ENCODE measurements at places on chromosomes 3 and 15.

DNA sequence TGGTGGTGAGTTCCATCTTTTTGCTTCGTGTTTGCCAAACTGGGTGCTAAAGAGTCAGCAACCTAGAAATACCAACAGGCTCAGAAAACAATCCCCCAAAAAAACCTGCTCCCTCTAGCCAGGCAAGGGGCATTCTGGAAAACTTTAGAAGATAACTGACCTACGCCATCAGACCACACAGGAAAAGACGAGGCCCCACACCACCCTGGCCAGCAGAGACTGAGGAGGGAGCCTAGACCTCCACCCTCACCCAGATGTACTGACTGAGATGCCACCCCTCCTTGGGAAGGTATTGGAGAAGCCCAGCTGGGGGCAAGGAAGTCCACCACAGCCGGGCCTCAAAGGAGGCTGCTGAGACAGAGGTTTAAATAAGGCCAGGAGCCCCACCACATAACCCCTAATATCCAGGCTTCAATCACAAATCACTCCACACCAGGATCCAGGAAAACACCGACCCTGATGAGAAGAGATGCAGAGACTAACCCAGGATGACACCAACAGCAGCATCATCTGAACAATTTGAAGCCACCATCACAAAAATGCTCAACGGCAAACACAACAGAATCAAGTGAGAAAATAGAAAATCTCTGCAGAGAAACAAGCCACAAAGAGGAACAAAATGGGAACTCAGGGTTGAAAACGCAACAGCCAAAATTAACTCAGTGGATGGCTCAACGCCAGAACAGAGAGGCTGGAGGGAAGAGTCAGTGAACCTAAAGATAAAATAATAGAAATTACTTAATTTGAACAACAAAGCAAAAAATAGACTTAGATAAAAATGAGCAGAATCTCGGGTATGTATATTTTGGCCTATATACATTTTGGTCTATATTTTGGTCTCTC lies 61.0 kb downstream of the TPRA1 start:
- no peak for DNase-seq

DNA sequence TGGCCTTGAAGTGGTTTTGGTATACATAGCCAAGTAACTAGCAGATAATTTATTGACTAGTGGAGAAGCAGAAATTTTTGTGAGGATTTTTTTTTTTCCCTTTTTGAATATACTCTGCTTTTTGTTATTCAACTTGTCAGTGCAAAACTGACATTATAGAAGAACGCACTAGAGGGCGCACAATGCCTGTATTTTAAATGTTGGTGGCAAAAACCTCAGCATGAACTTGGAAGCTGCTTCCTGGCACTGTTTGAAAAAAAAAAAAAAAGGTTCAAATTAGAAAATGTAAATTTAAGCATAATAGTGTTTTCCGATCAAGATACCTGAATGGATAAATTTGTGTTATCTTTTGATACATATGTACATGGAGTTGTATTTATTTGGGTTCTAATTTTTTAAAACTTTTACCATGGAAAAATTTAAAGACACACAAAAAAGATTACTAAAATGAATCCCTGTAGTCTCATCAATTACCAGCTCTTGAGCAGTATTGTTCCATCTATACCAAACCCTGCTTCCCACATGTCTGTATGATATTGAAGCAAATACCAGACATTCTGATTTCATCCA lies 56.0 kb downstream of the SLC25A26 start:
- DNase-seq: peak; percentile 24

GRCh38 chr3:52537165-52537620 lies 788 bp downstream of the UQCC5 start:
- no peak for DNase-seq

DNA sequence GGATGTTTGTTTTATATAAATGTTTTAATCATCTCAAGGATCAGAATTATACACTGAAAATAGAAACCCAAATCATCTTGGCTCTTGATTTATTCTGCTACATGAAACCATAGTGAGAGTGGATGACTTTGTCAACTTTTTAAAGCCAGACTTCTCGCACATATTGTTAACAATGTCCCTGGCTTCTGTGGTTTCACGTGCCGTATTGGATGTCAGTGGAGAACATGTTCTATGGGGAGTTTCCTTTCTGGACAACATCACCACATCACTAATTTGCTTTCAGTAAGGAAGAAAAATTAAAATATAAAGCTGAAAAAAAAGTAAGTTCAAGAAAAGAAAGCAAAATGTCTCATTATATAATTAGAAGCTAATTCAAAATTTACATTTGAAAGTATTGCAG lies 297.1 kb upstream of the MME start:
- no peak for DNase-seq

GRCh38 chr3:13484851-13485590 lies 4.9 kb downstream of the HDAC11 start:
- DNase-seq: no peak

GRCh38 chr3:184332370-184333090 lies 4.9 kb upstream of the FAM131A start:
- no peak for DNase-seq

DNA sequence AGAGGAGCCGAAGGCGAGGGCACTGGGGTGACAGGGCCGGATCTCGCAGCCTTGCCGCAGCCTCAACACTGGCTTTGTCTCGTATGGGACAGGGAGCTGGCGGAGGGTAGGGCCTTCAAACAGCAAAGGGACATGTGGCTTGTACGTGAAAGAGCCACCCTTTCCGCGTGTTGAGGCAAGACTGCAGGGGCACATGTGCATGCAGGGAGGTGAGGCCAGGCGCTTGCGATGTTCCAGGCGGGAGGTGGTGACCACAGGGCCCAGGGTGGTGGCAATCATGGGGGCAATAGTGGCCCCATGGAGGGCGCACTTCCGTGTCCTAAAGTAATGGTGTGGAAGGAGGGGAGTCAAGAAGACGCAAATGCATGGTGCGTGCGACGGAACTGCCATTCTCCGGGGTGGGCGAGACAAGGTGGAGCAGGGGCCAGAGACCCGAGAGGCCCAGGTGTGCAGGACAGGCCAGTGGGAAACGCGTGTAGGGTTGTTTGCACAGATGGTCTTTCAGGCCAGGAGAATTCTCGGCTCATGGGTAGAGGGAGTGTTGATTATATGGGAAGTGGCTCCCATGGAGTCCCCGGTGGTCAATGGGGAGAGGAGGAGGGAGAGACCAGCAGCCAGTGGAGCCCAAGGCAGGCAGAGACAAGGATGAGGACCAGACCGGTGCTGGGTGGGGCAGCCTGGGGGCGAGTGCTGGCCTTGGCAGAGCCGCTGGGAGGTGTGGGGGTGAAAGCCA lies 45.8 kb upstream of the PCSK6 start:
- DNase-seq: no peak

DNA sequence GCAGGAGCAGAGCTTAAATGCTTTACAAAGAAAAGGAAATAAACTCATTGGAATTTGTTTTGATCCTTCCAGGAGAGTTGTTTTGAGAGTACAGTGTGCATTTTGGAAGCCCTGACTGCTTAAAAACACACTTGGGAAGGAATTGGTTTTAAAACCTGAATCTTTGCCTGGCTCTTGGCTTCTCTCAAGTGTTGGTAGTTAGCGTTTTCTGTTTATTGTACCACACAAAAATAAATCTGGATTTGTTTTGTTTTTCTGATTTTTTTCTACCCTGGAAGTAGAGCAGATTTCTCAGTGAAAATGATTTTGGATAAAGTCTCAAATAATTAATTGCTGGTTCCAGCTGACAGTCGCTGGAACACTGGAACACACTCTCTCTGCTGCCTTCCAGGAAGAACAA lies 90.6 kb downstream of the CHST2 start:
- no peak for DNase-seq

DNA sequence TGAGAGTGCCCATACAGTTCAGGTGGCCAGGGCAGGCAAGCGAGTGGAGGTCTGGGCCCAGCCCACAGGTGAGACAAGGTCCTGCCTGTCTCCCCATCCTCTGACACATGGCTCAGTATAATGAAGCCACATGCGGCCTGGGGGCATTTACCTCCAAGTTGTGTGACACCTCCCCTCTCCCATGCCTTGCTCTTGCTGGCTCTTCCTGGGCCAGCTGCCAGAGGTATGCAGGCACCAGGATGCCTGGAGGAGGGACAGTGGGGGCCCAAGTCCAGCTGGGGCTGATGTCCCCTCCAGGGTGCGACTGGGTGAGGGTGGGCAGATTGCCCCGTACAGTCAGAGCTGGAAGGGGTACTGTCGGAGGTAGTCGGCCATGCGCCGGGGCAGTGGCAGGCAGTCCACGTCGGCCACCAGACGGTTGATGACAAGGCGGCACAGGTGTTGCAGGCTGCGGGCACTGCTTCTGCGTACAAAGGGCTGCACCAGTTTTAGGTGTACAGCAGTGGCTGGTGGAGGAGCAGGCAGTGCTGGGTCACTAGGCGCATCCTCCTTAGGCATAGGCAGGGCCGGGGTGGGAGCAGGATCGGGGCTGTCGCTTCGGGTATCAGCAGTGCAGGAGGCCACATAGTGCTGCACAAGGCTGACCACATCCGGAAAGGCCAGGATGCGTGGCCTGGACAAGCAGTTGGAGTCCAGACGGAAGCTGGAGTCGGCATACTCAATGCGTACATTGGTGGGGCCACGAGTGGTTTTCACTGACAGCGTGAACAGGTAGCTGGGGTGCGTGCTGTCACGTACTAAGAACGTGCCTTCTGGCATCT lies 4.1 kb downstream of the CISH start:
- no peak for DNase-seq

GRCh38 chr3:54888873-54889272 lies 39.0 kb downstream of the LRTM1 start:
- DNase-seq: no peak

- no peak for DNase-seq
These were observed 78.2 kb downstream of the TAFA4 start for GRCh38 chr3:68854170-68854569.

GRCh38 chr3:72274493-72275330 lies 489.8 kb upstream of the PROK2 start:
- no peak for DNase-seq

- no peak for DNase-seq
These were observed 897.3 kb downstream of the TUSC7 start for GRCh38 chr3:117606866-117607265.

- DNase-seq: no peak
These were observed 179.4 kb downstream of the CHST2 start for GRCh38 chr3:143298886-143299535.

DNA sequence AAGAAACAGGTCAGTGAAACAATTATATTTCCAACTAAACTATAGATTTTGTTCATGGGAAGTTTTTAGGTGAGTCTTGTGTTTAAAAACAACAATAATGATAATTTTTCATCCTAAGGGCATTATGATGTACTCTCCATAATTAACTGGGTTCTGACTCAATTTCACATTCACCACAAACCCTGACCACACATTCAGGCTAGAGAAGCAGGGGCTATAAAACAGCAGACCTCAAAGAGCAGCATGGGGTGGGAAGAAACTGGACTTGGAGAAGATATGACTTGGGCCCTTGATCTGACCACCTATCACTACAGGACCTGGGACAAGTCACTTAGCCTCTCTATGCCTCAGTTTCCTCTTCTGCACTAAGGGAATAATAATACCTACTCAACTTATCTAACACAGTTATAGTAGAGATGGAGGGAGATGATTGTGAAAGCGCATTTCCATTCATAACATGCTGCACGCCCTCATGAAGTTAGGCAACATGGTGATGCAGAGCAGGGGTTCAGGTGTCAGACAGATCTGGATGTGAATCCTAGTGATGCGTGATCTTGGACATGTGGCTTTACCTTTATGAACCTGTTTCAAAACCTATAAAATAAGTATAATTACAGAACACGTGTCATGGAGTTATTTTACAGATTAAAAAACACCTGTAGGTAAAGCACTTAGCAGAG lies 63.0 kb upstream of the ACP3 start:
- DNase-seq: no peak

DNA sequence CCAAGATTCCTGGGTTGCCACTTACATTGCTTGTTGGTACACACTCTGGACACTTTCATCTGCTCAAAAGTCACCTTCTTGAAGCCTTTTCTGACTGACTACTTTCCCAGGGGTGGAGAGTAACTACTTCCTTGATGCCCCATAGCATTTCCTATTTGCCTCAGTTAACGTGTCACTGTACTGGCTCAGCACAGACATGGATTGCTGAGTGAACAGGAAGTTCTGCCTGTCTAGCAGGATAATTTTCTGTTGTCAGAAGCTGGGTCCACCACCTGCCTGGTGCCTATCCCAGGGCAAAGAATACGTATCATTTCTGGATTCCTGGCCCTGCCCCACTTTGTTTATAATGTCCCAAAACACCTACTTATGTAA lies 15.3 kb upstream of the ABHD17C start:
- DNase-seq: no peak

DNA sequence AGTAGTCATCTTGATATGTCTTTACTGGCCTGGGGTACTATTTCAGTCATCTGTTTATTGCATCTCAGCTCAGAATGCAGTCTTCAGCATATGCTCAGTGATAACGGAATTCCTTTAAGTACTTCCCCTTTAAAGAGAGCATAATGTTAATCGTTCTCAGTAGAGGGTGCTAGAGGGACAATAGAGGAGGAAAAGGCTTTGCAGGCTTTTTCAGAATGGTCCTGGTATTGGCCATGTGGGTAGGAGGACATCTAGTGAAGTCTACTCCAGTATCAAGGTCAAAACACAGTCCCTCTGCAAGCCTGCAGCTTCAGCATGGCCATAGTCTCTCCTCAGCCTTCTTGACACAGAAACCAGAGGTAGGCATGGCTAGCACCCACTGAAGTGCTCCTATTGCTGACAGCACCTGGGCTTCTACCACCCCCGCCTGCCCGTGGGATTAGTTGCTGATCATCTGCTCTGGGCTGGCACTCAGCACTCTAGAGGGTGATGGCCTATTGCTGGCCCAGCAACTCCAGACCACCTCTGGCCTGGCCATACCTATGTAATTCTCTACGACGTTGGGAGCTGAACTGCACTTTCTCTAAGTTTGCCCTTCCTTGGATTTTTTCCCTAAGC lies 65.4 kb downstream of the KCNH8 start:
- no peak for DNase-seq

DNA sequence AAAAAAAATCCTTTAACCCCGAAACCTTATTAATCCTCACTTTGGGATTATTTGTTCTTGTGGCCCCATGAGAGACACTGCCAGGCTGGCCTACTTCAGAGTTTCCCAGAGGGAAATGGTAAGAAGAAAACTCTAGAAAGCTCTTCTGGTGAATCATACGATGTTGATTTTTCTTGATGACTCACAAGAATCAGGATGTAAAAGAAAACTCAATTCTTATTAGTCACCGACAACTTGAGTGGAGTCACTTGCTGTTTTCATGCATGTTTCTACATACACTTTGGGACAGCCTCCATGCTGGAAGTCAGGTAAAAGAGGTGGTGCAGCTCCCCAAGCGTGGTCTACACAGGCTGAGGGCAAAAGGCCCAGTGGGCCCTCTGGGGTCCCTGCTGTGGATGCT lies 42.8 kb downstream of the MYO5C start:
- DNase-seq: no peak

DNA sequence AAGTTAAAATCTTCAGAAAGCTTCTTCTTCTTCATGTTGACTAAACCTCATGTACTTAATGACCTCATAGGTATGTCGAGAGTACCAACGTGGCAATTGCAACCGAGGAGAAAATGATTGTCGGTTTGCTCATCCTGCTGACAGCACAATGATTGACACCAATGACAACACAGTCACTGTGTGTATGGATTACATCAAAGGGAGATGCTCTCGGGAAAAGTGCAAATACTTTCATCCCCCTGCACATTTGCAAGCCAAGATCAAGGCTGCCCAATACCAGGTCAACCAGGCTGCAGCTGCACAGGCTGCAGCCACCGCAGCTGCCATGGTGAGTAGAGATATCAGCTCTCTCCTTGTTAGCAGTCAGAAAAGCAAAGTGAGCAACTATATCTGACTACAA lies 176.5 kb downstream of the MBNL1 start:
- no peak for DNase-seq

- no peak for DNase-seq
These were observed 40.5 kb downstream of the CYFIP1 start for GRCh38 chr15:22939652-22940061.

GRCh38 chr15:77985031-77985930 lies 92.2 kb downstream of the TBC1D2B start:
- DNase-seq: no peak
